ENCODE measurements at places on chromosomes 12 and 14.

GRCh38 chr14:90487031-90487430, 90.2 kb downstream of the CALM1 start:
- no peak for DNase-seq

GRCh38 chr14:68000511-68000910, 180.9 kb downstream of the RAD51B start:
- no peak for DNase-seq

GRCh38 chr14:100446572-100446971, 123.4 kb downstream of the SLC25A47 start:
- DNase-seq, result no peak

- DNase-seq, result no peak
Measured at GRCh38 chr14:104747876-104748275, 5.1 kb upstream of the SIVA1 start.

DNA sequence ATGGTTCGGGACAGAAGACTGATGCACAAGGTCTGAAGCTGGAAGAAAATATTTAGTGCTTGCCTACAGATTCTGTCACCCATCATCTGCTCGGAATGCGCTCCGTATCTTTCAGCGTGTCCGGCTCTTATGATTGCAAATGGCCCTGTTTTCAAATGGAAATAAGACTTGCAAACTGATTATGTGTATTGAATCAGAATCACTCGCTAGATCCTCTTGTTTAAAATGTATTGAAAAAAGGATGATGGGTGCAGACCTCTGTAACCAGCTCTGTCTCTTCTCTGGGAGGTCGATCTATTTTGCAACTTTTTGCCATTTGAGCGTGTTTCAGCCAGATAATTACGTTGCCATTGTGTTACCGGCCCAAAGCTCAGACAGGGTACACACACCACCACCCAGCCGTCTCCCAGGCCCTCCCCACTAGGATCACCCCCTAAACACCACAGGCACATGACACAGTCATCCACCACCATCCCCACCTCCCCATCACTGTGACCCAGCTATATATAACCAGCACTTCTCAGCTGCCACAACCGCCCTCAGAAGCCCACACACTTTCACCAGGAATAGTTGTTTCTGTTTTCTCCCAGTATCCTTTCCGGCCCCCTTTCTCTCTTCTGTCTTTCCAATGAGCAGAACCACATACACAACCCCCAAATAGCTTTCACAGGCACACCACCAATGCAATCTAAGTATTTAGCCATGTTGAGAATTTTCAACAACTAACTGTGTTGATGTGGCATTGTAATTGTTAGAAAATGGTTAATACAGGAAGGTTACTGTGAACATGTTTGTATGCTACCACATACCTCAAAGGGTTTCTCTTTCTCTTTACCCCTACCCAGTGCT, 10.7 kb downstream of the NKX2-1 start:
- DNase-seq, result no peak

DNA sequence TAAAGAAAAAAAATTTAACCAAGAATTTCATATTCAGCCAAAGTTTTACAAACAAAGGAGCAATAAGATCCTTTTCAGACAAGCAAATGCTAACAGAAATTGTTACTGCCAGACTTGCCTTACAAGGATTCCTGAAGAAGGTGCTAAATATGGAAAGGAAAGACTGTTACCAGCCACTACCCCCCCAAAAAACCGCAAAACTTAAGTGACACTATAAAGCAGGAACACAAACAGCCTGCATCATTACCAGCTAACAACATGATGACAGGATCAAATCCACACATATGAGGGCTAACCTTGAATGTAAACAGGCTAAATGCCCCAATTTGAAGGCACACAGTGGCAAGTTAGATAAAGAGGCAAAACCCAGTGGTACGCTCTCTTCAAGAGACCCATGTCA, 55.7 kb downstream of the APOBEC1 start:
- no peak for DNase-seq

- DNase-seq, result no peak
Measured at GRCh38 chr12:68370006-68370590, 37.9 kb upstream of the MDM1 start.

- DNase-seq, result no peak
Measured at GRCh38 chr14:101927859-101928258, 36.5 kb upstream of the DYNC1H1 start.
